Stimulated activated CD4-positive, alpha-beta T cell treated with anti-CD3 and anti-CD28 coated beads, Interleukin-4, amount 100 ng/mL, for 1 hour (primary cell): ENCODE measurements at places on chromosomes 2 and 18.

DNA sequence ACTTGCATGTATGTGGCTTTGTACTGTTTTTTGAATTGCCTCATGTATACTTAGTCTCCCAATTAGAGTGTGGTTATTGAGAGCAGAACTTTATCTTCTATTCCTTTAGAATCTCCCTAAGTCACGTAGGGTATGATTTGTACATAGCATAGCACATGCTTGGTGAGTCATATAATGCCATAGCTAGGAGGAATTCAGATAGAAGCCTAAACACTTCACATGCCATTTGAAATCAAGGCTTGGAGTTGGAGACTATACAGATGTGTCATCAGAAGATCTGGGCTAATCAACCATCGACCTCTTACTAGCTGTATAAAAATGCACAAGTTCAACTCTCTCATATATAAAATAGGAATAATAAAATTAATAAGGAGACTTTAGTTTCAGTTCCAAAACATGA lies 222.6 kb upstream of the ST6GAL2 start:
- no peak for DNase-seq

GRCh38 chr2:222851956-222852617 lies 8.7 kb upstream of the ACSL3 start:
- no peak for DNase-seq

GRCh38 chr2:101374821-101375561 lies 12.3 kb downstream of the CREG2 start:
- DNase-seq: no peak

- no peak for DNase-seq
Observed at GRCh38 chr18:35578481-35578880, 3.1 kb upstream of the GALNT1 start.

DNA sequence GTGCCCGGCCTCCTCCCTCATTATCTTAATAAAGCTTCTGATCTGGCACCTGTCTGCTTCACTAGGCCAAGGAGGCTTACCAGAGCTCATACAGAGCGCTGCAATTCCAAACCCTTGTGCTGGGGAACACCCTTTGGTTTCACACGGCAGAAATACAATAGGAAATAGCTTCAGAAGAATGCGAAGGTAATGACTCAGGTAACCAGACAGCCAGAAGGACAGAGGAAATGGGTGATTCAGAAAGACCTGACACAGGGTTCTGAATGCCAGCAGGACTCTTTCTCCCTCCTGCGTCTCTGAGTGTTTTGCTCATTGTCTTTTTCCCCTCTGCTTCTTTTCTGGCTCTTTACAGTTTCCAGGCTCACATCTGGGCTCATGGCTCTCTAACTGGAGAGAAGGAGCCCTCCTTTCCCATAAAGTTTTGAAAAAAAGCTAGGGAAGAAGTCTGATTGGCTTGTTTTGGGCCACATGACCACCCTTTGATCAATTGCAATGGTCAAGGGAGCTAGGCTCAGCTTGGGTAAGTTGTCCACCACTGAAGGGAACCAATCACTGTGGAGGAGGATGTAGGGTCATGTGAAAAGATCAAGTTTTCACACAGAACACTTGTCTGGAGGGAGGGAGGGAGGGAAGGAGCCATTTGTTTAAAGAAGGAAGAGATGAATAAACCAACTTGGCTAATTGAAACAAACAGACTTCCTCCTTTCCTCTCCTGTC lies 90.5 kb upstream of the UPP2 start:
- DNase-seq: no peak

DNA sequence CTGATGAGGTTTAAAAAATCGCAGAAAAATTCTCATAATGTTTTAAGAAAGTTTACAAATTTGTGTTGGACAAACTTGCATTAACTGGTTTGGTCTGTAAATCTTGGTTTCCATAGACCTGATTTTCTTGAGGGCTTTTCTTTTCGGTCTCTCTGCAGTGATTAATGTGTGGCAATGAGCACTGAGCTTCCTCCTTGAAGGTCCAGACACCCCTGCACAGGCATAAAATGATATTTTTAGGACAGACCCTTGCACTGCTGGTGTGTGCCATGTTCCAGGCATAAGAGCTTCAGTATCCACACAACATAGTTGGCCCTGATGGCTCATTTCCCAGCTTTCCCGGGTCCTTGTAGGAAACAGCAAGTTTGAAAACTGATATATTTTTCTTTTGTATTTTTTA lies 33.7 kb downstream of the MRPL33 start:
- DNase-seq: no peak
